ENCODE measurements at places on chromosomes 7 and 10.

- no peak for DNase-seq
Measured at GRCh38 chr7:107233174-107233573, 64.4 kb downstream of the HBP1 start.

GRCh38 chr7:8762803-8763202 lies 329.4 kb downstream of the NXPH1 start:
- DNase-seq: no peak

- no peak for DNase-seq
Measured at GRCh38 chr7:151731022-151731441, 145.9 kb downstream of the PRKAG2 start.

- DNase-seq: no peak
Measured at GRCh38 chr10:80580638-80581468, 43.2 kb downstream of the SH2D4B start.

DNA sequence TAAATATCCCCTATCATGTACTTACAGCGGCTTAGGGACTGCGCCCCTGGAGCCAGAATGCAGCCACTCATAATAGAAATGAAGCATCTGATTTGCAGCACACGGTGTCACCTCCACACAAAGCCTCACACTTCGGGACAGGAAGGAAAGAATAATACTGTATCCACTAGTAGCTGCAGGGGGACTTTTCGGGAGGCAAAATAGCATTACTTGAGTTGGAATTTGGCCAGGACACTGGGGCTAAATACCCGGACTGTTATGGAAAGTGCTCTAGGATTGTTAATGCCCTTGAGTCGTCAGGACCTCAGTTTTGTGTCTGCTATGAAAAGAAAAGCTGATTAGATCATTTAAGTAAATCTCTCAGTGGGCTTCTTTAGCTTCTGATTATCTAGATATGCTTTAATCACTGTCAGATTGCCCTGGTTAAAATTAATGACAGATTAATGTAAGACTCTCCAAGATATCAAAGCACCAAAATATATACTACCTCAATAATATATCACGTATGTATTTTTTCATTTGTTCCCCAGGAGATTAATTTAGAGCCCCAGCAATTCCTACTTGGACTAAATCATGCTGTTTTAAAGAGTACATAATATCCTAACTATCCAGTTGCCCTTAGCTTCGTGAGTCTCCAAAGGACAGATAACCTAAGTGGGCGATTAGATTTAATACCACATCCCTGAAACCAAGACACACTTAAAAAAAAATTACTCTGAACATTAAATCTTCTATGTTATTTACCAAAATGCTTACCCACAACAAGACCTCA lies 173.0 kb upstream of the NEBL start:
- DNase-seq: no peak

DNA sequence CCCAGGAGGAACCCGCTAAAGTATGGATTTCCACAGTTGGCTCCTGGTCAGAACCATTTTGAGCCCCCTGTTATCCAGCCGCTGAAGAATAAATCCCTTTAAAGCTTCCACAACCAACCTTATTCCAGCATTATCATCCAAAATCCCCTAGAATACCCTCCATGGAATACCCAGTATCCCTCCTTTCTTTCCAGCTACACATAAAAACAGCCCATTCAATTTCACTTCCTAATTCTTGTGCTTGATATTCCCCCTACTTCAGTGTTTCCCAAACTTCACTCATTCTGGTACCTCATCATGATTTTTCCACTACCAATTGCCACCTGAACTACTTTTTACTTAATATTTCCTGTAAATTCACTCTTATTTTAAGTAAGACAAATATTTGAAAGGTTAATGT lies 3.1 kb downstream of the MACC1 start:
- DNase-seq: no peak

- DNase-seq: no peak
Measured at GRCh38 chr10:92593619-92594588, 974 bp downstream of the KIF11 start.

- no peak for DNase-seq
Measured at GRCh38 chr10:128973221-128973620, 493.8 kb upstream of the MGMT start.

Measured in NCI-H1092 (cell line).